Fibroblast of skin of right quadriceps (primary cell): ENCODE measurements at places on chromosomes 11 and 22.

DNA sequence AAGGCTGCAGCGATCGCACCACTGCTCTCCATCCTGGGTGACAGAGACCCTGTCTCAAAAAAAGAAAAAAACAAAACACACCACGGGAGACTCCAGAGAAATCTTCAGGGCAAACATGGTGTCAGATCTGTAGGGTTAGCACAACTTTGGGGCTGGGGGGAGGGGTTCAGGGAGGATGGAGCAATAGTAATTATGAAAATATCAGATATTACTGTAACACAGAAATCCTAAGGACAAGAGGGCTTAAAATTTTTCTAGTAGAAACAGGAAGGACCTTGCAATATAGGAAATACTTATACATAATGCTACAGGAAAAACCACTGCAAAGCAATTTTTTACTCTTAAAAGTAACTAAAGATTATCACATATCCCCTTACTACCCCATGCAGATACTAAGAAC lies 13.8 kb downstream of the EIF4ENIF1 start:
- no peak for DNase-seq

- DNase-seq: no peak
Observed at GRCh38 chr11:121037016-121037415, 13.1 kb downstream of the TBCEL start.

DNA sequence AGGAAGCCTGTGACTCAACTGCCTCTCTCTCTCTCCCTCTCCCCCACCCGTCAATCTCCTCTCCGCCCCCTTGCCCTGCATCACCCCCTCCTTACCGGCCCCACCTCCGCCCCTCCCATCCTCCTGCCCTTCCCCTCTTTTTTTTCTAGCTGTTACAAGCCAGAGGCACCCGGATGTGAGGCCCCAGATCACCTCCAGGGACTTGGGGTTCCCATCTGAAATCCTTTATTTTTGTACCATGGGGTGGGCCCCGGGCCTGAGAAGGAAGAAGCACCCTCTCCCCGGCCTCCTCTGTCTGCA lies 10.8 kb downstream of the KCTD17 start:
- no peak for DNase-seq

GRCh38 chr22:24594569-24595120 lies 1.8 kb upstream of the LRRC75B start:
- DNase-seq: no peak

GRCh38 chr11:128503245-128503991 lies 83.9 kb downstream of the ETS1 start:
- peak; percentile 98 for DNase-seq

GRCh38 chr11:20844630-20845029 lies 175.2 kb downstream of the NELL1 start:
- DNase-seq: no peak

DNA sequence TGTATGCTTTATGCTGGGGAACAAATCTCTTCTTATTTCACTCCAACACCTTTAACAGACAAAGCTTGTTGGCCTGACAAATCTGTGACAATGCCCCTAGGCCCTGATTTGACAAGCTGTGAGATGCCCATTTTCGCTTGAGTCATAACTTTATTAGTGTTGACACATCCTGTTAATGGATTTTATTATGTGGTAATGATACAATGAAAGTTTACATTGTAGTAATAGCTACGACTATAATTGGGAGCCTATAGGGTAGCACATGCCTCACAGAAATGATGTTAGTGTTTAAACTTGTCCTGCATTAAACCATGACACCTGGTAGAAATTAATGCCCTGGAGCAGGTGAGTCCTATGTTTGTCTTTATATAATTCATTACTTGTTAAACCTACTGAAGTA lies 3.3 kb upstream of the MMP10 start:
- DNase-seq: no peak

GRCh38 chr11:94186342-94187203 lies 57.9 kb downstream of the PANX1 start:
- DNase-seq: peak; percentile 12

- DNase-seq: no peak
Observed at GRCh38 chr11:78344094-78344493, 73.5 kb downstream of the GAB2 start.

DNA sequence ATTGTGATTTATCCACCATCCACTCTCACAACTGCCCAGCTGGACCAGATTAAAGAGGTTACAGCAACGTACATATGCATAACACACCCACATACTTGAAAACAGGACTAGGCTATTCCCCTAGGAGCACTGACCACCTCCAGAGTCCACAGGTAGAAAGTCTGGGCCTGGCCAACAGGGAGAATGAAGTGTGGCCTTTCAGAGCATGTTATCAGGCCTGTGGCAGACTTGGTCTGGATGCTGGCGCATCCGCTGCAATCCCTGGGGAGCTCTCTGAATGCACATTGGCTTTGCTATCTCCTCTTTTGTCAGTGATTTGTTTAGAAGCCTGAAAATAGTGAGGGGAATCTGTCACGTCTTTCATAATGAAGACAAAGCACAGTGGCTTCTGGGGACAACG lies 86.7 kb downstream of the C11orf58 start:
- no peak for DNase-seq
